Stimulated activated CD4-positive, alpha-beta T cell treated with anti-CD3 and anti-CD28 coated beads, Interleukin-12 subunit alpha, Interleukin-12 subunit beta, amount 100 ng/mL, for 48 hours (primary cell): ENCODE measurements at places on chromosomes 11 and 22.

- DNase-seq: no peak
Measured at GRCh38 chr22:20399866-20400605, 6.1 kb downstream of the ZNF74 start.

- peak; percentile 20 for DNase-seq
Measured at GRCh38 chr11:113796663-113797259, 17.2 kb downstream of the CLDN25 start.

GRCh38 chr11:12900496-12900895 is 108.6 kb upstream of the RASSF10 start:
- DNase-seq: no peak

DNA sequence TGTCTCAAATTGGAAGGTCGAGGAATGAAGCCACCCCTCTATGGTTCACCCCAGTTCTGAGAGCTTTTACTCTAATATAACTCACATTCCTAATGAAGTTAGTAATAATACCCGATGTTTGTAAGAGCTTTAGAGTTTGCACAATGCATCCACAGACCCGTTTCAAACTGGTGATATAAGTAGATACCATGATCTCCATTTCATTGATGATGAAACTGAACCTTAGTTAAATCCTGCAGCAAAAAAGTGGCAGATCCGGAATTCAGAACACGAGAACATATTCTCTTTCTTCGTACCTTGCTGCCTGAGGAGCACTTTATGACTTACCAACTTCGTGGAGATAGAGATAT is 757 bp upstream of the RBFOX2 start:
- no peak for DNase-seq

- DNase-seq: no peak
Measured at GRCh38 chr11:12137005-12137690, 26.8 kb downstream of the MICAL2 start.

- no peak for DNase-seq
Measured at GRCh38 chr11:106471276-106471675, 393.8 kb downstream of the AASDHPPT start.

DNA sequence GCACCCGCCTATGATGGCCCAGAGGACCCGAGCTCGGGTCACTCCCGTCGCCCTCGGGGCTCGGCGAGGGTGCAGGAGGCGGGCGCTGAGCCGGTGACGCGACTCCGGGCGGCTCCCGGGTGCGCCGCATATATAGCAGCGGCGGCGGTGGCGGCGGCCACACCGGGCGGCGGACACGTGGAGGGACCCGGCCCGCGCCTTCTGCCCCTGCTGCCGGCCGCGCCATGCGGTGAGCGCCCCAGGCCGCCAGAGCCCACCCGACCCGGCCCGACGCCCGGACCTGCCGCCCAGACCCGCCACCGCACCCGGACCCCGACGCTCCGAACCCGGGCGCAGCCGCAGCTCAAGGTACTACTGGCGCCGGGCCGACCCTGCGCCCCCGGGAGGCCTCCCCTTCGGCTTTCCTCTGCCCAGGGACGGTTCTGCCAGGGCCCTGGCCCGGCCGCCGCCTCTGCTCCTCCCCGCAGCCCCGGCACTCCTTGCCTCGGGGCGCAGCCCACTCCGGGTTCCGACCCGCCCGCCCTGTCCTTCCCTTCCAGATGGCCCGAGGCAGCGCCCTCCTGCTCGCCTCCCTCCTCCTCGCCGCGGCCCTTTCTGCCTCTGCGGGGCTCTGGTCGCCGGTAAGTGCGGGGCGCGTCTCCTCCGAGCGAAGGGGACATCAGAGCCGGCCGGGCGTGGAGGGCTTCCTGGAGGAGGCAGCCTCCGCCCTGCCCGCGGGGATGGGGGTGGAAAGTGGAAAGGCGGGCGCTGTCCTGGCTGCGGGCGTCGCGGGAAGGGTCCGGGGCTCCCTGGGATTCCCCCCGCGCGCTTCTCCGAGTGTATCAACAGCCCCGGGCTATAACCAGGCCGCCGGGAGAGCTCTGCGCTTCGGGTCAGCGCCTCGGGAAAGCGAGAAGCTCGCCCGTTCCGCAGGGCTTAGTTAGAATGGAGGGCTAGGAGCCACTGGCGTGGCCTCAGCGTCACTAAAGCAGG is at the start of gene GAL:
TSS of gene GAL (plus strand) at position 160 of the 972 bp plus-strand sequence. CDS start at position 540, 380 bp downstream.
- DNase-seq: no peak

GRCh38 chr11:69465236-69466000 is 16.0 kb upstream of the LINC01488 start:
- DNase-seq: no peak

DNA sequence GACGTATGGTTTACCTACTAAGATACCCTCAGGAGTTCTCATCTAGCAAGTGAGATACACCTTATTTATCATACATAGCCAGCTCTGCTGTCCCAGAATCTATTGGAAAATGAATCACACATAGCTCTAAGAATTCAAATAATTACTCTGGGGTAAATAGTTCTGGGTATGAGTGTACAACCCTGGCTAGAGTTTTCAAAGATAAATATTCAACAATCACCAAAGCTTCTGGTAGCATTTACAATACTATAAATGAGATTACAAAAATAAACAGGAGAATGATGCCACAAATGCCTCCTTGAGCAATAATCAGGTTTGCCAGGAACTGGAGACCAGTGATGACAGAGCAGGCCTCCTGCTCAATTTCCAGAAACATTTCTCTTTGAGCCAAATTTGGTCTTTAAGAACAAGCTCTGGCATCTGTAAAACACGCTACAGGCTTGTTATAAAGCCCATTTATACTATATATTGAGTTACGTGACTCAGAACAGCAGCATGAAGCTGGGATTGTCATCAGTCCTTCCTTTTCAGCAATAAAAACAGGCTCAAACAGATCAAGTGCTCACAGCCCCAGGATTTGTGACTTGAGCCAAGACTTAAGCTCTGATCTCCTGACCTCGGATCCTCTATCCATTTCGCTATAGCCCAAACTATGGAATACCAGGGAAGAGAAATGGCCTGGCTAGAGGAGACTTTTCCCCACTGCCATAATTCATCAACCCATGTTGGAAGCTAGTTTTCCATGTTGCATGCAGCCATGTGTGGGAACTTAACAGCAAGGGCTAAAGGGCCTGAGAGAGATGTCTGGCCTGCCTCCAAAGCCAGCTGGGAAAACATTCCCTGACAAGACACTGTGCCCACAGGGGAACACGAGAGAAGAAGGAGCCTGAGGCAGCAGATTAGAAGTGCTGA is 19.7 kb downstream of the RAB30 start:
- no peak for DNase-seq

- no peak for DNase-seq
Measured at GRCh38 chr11:114110952-114111947, 51.7 kb downstream of the ZBTB16 start.

DNA sequence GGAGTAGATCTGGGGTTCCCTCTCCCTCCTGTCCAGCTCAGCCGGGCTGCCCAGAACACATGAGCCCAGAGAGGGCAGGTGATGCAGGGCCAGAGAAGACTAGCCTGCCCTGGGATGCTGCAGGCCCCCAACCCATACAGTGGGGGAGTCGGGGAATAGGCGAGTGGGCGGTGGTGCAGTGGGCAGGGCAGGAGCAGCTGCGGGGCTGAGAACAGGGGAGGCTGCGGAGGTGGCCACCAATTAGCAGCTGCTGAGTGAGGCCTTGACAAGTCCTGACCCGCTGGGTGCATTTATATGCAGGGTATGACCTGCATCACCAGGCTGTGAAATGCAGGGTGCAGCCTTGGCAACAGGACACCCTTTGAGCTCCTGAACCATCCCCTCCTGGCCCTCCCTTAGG is 43.1 kb downstream of the NFAM1 start:
- no peak for DNase-seq

GRCh38 chr22:38927033-38927781 is 30.2 kb upstream of the APOBEC3A start:
- DNase-seq: peak; percentile 62

DNA sequence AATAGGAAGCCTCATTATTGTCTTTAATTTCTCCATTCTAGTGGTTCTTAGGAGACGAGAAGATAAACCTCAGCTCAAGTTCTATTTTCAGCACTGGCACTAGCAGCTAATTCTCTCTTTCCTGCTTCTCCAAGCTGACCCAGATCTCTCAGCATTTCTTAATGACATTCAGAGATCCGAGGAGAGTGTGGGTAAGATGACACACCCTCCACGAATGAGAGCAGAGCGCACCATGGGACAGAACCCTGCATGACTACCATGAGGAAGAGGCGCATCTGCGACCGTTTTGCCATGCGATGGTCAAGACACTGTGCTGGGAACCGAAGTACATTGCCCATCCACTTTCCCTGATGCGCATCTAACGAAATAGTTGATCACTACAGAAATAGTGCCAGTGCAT is 241.8 kb downstream of the LARGE1 start:
- no peak for DNase-seq
